ENCODE measurements at places on chromosomes 6 and 20. TPM values are rescaled to one million over a fixed set of nuclear protein-coding genes. Genes with fewer than 3 reads are reported as not detected.

- DNase-seq: no peak
These were observed 280.4 kb downstream of the PTPRK start for GRCh38 chr6:128240024-128240428.

- peak; percentile 11 for DNase-seq
These were observed 7.8 kb downstream of the RPL10A start for GRCh38 chr6:35476004-35476403.

Gene SNAI1
- total RNA-seq: 1.8 TPM

DNA sequence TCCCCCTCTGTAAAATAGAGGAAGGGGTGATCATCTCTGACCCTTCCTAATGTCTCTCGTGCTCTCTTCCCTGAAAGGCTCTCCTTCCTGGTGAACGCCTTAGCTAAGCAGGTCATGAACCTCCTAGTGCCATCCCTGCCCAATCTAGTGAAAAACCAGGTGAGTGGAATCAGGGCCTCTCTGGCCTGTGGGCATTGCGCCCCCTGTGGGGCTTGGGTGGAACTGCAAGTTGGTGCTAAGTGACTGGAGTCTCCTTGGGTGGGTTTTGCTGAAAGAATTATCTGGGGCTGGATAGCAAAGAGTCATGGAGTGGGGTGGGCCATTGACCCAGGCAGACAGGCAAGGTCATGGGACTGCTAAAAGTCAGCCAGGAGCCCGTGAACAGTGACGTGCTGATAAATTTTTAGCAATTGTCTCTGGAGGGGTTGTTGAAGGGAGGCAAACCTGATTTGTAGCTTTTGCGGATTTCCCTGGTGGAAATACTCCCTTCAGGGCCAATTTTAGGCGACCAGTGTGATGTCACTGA lies 8.9 kb downstream of the BPIFB1 start:
- peak; percentile 89 for DNase-seq

Gene NHSL1
- total RNA-seq: 6.2 TPM

Gene CUTA
- total RNA-seq: 122 TPM

Gene GLP1R
- not detected for total RNA-seq

GRCh38 chr6:114039841-114040240 lies 68.9 kb upstream of the HDAC2 start:
- no peak for DNase-seq

DNA sequence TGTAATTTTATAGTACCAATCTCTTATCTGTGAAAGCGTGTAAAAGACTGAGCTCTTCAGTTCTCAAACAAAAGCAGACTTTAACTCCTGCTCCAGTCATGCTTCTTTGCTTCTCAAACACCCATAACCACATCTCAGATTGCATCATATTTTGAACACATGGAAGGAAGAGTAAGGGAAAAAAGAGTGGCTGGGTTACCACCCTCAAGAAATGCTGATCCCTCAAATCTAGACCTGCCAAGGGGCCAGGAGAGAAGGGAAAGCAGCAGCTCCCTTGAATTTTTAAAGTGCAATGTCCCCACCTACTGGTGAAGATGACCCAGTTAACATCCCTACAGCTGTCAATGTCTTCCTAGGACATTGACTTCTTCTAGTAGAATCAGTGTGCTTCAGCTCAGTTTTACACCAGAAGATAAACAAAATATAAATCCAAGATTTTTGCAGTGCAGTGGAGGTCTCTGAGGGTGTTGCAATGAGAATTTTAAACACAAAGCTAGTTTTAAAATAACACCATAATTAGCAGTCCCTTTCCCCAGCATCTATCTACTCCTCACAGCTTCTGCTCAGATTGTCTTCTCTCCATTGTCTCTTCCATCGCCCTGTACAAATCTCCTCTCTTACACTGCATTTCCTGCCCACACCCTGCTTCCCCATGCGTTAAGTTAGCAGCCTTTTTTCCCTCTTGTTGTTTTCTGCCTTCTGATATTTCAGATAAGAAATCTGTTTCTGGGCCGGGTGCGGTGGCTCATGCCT lies 22.6 kb upstream of the HLA-DQB2 start:
- DNase-seq: peak; percentile 14

DNA sequence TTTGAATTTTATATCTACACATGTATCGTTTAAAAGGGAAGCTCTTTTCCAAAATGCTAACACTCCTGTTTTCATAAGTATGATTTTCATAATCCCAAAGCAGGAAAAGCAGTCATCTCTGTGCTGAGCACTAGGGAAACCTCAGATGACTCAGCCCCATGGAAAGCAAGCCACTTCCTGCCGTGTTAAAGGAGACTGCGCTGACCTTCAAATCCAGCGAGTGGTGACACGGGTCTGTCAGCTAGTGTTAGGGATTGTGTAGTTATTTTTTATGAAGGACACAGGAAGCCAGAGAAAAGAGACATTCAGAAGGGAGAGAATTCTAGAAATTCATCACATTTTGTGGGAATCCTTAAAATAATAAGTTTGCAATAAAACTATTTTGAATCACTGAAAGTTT lies 57.0 kb upstream of the CD93 start:
- peak; percentile 93 for DNase-seq

GRCh38 chr6:108676555-108676954 lies 115.8 kb downstream of the FOXO3 start:
- no peak for DNase-seq

DNA sequence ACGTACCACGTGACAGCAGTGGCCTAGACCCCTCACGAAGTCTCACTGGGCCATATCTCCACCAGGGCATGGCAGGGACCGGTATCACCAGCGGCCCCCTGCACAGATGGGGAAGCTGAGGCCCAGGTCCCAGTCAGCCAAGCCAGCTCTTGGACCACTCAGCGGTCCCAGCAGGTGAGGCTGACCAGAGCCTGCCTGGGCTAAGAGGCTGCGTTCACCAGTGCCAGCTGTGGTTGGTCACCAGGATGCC lies 2.6 kb upstream of the MRGBP start:
- no peak for DNase-seq

GRCh38 chr20:44031781-44032582 lies 117.3 kb downstream of the TOX2 start:
- no peak for DNase-seq

DNA sequence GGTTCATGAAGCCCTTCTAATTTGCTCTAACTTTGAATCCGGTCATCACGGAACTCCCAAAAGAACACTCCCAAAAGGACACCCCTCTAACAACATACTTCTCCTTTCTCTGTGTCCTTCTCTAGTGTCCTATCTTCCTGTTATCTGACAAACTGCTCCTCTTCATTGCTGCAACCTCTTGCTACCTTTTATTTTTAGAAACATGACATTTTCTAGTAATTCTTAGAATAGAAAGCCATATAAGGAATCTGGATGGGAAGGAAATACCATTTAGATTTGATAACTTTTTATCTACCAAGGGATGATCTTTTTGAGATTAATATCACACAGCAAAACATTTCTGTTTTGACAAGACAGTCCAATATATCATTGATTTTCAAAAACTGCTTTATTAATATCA lies 63.1 kb downstream of the COL12A1 start:
- DNase-seq: no peak

- DNase-seq: no peak
These were observed 314.1 kb upstream of the SGK1 start for GRCh38 chr6:134632024-134632423.

Gene IMPG1
- total RNA-seq: not detected

Gene GSS
- total RNA-seq: 58.3 TPM

DNA sequence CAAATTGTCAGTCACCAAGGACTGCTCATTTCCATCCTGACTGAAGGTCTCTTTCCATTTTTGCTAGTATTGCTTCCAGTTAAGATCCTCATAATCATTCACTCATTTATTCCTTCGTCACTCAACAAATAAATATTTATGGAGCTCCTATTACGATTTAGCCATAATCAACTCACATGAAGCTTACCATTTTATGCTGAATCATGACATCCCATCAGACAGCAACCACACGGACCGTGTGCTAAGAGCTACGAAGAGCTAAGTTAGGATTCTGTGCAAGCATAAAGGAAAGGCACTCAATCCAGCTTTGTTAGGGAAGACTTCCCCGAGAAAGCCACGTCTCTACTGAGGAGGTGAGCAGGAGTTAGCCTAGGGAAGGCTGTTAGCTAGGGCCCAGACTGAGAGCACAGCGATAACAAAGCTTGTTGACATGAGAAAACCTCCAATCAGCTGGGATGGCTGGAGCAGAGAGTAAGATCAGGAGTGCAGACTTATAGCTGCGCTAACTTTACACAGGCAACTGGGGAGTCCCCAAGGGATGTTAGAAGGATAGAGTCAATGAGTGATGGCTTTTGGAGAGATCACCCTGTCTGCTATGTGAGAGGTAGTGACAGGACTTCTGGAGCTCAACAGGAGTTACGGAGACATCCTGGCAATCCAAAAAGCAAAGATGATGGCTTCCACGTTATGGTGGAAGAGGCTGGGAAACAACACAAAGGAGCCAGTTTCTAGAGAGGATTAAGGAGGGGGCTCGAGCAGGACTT lies 2.6 kb upstream of the GID8 start:
- DNase-seq: peak; percentile 81

DNA sequence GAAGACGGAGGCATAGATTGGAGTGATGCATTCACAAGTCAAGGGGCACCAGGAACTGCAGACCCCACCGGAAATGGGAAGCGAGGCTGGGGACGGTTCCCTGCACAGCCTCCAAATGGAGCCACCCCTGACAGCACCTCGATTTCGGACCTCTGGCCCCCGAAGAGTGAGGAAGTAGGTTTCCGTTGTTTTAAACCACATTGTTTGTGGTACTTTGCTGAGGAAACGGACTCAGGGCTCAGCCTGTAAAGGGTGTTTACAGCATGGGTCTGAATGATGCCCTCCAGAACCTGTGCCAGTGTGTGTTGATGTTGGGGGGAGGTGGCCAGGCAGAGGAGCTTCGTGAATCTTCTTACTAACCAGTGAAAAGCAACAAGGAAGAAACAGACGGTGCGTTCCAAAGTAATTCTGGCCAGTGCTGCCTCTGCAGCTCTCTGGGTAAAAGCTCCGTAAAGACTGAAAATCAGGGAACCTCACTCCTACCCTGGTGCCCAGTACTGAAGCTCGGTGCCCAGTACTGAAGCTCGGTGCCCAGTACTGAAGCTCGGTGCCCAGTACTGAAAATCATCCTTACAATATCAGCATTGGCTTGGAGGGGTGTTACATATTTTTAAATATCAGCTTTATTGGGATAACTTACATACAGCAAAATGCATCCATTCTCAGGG lies 30.1 kb upstream of the CCR6 start:
- DNase-seq: peak; percentile 53

- DNase-seq: peak; percentile 74
These were observed 9.3 kb downstream of the SLC9A8 start for GRCh38 chr20:49821870-49822331.

- DNase-seq: no peak
These were observed 41.9 kb downstream of the TTI1 start for GRCh38 chr20:37991157-37991866.

- no peak for DNase-seq
These were observed 310.6 kb downstream of the PRKN start for GRCh38 chr6:162416831-162417537.

DNA sequence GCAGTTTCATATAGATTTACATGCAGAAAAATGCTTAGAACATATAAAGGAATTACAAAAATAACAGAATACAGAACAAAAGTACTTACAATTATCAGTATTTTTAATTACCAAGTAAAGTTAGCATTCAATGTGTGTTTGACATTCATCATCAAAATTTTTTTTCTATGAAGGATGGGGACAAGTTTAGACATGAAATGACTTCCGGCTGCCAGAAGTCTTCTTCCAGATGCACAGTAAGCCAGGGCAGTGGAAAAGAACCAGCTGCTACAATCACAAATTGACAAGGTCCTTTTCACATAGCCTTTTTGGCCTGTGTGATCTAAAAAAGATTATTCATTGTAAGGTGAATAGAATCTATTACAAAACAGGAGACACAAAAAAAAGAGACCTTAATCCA lies 73.8 kb downstream of the HUS1B start:
- DNase-seq: no peak

Gene ALDH8A1
- total RNA-seq: 0.29 TPM

DNA sequence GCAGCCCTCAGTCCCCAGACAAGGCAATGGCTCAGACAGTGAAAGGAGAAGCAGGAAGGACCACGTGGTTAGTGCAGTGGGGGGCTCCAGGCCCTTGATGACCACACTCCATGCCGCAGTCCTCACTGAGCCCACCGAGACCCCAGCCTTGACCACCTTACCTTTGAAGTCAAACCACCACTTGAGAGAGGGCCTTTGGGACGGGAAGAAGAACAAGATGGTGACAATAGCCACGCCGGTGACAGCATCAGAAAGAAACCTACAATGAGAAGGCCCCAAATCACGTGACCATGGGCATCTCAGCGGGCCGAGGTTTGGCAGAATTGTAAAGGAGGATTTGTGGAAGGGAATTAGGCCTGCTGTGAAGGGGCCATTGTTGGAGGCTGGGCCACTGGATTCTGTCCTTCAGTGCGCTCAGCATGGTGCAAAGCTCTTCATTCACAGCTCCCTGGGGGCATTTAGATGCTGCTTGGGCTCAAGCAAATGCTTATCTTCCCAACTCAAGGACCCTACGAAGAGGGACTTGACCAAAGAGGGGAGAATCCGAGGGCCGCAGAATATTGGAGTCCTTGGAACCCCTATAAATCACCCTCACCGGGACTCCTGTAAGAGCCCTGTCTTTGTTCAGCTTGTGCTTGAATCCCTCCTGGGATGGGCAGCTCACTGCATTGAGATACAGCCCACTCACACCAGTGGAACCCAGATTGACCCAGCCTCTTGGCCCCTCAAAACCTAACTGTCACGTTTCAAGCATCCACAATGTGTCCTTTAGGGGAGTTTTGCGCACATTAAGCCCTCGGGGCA lies 33.2 kb upstream of the OCSTAMP start:
- no peak for DNase-seq

Gene STMN3
- 1.1 TPM for total RNA-seq

Gene CFAP206
- total RNA-seq: 0.88 TPM

Gene MYCT1
- 0.29 TPM for total RNA-seq

DNA sequence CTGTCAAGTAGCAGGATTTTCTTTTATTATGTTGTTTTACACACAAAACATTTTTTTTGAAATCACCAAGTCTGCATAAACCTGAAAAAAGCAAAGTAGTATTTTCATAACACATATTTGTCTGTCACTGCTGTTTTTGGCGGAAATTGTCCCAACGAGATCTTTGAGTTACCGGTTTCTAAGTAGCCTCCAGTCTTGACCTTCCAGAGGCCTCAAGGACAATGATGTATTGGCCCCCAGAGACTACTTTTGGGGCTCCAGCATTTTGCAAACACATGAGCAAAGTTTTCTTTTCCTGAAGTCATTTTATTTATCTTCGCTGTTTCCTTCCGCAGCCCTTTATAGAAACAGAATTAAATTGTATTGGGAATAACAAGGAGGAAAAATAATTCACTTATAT lies 862.6 kb downstream of the KIF16B start:
- DNase-seq: no peak

DNA sequence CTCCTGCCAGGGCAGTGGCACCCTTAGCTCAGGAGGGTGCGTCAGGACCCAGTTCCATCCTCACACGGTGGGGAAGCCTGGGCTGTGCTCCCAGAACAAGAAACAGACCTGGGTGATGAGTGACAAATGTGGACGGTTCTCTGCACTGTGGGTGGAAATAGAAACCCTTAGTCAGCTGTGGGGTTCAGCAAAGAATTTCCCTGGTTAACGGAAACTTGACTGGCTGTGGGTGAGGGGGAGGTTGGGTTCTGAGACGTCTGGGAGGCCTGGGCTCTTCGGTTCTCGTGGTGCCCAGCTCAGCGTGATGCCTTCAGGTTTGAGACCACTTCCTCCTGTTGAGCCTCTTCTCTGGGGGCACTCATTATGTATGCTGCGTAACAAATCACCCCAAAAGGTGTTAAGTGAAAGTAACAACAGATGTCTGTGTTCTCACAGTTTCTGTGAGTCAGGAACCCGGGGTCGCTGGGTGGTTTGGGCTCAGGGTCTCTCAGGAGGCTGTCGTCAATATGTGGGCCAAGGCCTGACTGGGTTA lies 53.1 kb upstream of the FAM83D start:
- no peak for DNase-seq
